ENCODE measurements at places on chromosomes 13 and 19.

DNA sequence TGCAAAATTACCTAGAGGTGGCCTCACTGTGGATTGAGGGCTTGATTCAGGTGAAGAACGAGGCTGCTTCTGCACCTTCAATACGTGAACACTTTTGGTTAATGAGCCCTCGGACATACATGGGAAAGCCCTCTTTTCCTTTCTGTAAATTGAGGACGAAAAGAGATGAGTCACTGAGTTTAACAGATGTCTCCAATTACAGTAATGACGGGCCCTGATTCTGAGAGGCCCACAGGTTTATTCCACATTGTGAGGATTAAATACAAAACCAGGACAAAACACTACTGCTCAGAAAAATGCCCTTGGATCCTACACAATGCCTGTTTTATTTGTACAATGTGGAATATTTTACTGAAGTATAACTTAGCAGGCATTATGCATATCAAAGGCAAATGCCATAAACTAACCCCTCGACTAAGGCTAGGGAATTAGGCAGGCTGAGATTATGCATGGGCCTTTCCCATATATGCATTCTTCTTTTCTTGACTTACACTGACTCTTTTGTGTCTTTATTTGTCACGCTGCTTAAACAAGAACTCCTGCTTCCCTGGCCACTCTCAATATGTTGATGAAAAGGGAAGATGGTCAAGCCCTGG, 819.9 kb downstream of the OLFM4 start:
- DNase-seq, result no peak

GRCh38 chr19:5494773-5495172, 39.6 kb downstream of the ZNRF4 start:
- no peak for DNase-seq

- DNase-seq, result no peak
Observed at GRCh38 chr13:75947448-75947847, 311.3 kb downstream of the LMO7 start.

GRCh38 chr13:25691654-25692053, 319.9 kb downstream of the ATP8A2 start:
- no peak for DNase-seq

GRCh38 chr13:20360041-20360491, 127.9 kb upstream of the GJB6 start:
- no peak for DNase-seq

- DNase-seq, result no peak
Observed at GRCh38 chr13:41970022-41970421, 9.1 kb upstream of the VWA8 start.

DNA sequence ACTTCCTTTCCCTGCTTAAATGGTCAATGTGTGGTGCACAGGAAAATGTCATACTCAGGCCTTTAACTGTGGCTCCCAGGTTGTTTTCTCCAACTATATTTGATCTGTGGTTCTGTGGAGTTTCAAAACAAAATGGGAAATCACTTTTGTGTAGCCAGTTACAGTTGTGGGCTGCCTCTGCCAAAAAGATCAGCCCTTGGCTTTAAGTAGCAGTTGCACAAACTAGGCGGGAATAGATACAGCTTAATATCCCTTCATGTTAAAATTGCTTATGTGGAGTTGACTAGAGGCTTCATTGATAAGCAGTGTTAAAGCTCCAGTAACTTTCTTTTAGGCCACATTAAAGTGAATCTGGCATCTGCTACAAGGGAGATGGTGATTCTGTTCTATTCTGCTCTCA, 284.8 kb downstream of the SHISA2 start:
- DNase-seq, result no peak

DNA sequence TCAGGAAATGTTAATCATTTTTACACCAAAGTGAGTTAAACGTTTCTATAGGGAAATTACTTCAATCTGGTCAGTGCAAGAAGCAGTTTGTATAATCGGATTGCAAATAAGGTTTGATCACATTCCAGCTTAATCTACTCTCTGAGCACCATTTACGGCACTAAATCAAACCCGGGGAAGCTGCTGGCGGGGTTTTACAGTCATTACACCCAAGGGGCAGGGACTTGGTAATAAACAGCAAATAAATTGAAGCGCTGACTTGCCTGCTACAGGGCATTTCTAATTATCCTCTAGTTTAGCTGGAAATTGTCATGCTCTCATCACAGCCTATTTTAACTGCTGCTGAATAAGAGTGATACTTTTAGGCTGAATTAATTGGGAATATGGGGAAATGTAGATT, 152.1 kb upstream of the SOX21 start:
- DNase-seq, result no peak

- no peak for DNase-seq
Observed at GRCh38 chr13:108214441-108215271, 680 bp downstream of the LIG4 start.

DNA sequence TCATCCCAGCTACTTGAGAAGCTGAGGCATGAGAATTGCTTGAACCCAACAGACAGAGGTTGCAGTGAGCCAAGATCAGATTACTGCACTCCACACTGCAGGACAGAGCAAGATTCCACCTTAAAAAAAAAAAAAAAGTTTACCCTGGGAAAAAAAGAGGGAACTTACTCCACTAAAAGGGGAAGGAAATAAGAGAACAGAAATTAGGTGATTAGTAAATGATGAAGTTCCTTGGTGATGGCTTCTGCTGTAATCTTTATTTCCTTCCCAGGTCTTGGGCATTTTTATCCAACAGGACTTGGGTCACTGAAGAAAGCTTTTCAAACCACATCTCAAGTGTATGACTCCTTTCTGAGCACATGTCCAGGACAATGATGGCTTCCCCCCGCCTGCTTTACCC, 9.3 kb downstream of the ZNF780A start:
- DNase-seq, result no peak

GRCh38 chr19:48836089-48837017, at the start of gene HSD17B14:
HSD17B14 (minus strand) TSS chr19:48836491; CDS start chr19:48836411, 80 bp downstream.
- no peak for DNase-seq

DNA sequence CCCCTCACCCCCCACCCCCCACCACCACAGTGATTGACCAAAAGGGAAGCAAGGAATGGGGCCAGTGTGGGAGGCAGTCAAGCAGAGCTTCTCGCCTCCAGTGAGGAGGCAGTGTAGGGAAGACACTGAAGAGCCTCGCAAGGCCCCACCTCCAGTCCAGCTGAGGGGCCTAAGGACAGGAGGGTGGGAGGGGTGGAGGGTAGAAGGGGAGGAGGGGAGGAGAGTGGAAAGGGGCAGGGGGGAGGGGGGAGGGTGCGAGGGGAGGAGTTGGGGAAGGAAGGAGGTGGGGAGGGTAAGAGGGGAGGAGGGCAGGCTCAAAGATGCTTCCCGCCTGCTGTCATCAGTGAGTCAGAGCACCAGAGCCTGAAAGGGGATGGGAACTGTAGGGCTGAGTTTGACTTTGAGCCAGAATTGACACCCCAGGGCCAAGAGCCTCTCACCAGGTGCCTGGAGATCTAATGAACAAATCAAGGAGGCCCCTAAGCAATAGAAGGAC, 786.2 kb downstream of the UQCRFS1 start:
- DNase-seq, result no peak

- no peak for DNase-seq
Observed at GRCh38 chr13:58879114-58879513, 1247.6 kb downstream of the PCDH17 start.

GRCh38 chr13:26680123-26680450, 80.5 kb downstream of the GPR12 start:
- DNase-seq, result no peak

Data from activated CD8-positive, alpha-beta memory T cell treated with anti-CD3 and anti-CD28 coated beads for 1 hour (primary cell).